T-cell (primary cell): ENCODE measurements at places on chromosomes 7 and 10.

GRCh38 chr10:123429706-123430221 is 236.4 kb upstream of the GPR26 start:
- no peak for DNase-seq

GRCh38 chr10:117226813-117227451 is 14.0 kb upstream of the SLC18A2 start:
- DNase-seq: no peak

DNA sequence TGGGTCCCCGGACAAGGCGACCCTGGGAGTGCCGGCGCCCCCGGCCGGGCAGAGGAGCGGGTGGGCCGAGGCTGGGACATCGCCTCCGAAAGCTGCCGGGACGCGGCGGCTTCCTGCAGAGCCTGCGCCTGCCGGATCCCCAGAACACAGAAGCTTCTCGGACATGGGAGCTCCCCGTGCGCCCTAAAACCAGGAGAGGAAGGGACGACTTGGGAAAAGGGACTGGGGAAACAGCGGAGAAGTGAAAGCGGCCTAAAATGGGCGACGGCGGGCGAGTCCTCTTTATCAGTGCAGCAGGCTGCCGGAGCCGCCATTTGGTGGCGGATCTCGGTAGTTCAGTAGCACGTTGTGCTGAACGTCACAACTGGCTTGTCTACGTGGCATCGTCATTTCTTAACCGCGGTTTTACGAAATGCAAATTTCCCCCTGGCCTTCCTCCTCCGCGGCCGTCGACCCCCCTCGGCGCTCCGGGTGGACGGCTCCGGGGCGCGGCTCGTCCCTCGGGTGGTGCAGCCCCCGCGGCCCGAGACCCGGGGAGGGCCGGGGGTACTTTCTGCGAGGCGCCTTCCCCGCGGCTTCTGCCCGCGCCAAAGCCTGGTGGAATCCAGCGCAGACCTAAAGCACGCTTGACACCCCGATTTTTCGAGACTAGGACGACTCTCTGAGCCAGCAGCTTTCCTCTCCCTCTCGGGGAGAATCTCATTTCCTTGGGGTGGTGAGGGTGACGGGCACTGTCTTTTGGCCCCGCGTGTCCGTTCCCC is 9.9 kb upstream of the SPAG6 start:
- peak; percentile 71 for DNase-seq

DNA sequence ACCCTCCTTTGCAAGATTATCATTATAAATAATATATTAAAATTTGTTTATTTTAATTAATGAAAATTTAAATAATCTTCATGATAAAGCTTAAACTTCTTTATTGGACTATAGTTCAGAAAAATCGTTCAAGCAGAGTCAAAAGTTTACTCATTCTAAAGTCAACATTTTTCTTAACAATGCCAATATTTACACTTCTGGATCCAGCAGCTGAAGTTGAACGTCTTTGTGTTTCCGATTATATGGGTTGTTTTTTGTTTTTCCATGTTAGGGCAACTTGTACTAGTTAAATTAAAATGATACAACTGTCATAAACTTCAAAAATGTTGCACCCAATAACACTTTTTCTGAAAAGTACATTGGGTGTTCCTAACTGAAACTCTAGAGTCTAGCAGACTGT is 43.8 kb downstream of the GRB10 start:
- DNase-seq: no peak

DNA sequence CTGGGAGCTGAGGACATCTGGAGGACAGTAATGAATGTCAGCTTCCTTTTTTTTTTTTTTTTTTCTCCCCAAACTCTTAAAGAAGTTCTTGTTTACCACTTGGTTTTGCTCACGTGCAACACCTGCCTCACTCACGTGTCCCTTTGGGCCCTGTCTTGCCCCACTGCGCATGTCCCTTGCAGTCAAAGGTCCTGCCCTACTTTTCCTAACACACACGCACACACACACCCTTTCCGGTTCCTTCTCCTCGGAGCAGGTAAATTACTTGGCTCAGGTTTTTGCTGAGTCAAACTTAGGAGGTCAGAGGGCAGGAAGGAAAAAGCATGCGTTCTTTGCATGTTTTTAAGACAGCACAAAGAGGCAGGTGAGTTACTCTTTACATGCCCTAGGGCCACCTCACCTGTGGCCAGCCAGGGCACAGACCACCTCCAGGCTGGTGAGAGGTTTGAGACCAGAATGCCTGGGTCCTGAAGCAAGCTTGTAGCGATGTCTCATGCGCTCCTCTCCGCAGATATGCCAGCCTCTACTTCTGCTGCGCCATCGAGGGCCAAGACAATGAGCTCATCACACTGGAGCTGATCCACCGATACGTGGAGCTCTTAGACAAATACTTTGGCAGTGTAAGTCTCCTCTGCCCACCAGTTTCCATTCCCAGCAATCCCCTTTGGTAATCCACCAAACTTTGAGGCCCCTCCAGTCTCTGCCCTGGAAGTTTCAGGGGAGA is 2.8 kb downstream of the AP1S1 start:
- DNase-seq: no peak
